Mesenchymal stem cell (in vitro differentiated cells and primary cell): ENCODE measurements at places on chromosomes 5 and 9.

GRCh38 chr9:73038089-73038509, 85.2 kb upstream of the ALDH1A1 start:
- no peak for DNase-seq

DNA sequence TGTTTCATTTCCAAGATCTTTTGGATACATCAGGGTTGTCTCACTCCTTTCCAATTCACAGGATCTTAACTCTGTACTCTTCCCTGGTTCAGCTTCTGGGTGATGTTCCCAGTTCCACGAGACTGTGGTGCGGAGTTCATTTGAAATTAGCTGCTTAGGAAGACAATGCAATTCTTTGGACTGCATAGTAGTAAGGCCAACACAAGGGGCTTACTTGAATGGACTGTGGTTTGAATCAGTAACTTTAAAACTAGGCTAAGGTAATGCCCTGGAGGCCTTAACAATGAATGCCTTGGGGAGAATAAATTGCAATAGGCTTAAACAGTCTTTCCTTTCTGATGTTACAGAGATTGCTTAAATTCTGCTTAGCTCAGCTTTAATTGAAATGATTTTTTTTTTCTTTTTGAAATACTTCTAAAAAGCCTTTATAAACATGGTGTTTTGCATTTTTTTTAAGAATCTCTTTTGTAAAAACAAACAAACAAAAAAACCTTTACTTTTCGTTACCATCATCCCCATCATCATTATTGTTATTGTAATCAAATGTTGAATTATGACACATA, 133.8 kb upstream of the MEF2C start:
- DNase-seq: no peak

- no peak for DNase-seq
These were observed 29.6 kb downstream of the ARHGEF28 start for GRCh38 chr5:73655521-73656160.

GRCh38 chr9:38091310-38092199, 22.5 kb upstream of the SHB start:
- DNase-seq: no peak
